ENCODE measurements at places on chromosomes 16 and 17.

DNA sequence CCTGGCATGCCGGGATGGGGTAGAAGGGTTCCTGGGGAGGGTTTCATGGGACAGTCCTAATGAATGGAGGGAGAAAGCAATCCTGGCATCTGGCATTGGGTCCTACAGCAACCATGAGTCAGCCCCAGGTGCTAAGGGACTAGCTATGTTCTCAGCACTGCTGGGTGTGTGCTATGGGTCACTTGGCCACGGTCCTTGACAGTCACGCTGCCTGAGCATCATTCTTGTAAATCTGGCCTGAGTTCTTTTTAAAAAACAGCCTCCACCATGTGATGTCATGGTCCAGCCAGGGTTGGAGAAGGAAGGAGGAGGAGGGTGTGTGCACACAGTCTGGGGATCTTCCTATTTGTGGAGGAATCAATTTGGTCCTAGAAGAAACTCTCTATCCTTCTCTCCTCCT is 6.2 kb upstream of the RAMP2 start:
- DNase-seq, result no peak

GRCh38 chr17:40431231-40431602 is 12.0 kb upstream of the IGFBP4 start:
- no peak for DNase-seq

DNA sequence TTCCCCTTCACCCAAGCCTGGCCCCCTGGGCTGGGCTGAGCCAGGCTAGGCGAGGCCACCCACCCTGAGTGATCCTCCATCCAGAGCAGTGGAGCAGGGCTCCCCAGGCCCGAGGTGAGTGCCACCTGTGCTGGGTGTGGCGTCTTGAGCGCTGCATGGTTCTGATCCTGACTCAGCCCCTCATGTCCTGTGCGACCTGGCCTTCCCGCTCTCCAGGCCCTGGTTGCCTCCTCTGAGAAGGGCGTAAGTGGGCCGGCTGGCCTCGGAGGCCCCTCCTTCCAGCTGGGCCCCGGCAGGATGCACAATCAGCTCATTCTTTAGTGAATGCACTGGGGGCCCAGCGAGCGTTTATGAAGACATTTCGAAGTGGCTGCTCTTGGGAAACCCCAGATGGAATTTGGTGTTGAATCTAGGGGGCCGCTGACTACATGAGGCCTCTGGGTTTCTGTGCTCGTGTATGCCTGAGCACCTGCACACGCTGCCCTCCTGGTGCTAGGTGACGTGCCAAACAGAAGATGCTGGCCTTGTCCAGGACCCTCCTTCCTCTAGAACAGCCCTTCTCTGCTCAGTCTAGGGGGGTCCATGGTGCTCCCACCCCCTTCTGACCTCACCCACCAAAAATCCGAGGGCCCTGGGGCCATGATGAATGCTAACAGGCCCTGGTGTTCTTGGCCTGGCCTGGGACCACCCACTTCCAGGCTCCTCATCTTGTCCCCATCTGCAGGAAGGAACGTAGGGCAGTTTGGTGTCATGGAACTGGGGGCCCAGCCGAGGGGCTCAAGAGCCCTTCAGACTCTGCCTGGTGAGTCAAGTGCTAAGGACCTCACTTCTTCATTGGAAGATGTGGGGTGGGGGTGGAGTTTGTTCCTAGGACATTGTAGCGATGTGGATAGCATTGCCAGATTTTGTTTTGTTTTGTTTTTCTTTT is 3.6 kb upstream of the TMEM92 start:
- DNase-seq, result no peak

GRCh38 chr16:85460252-85461021 is 152.7 kb upstream of the GSE1 start:
- DNase-seq, result no peak

GRCh38 chr16:23966597-23967394 is 131.0 kb downstream of the PRKCB start:
- no peak for DNase-seq

DNA sequence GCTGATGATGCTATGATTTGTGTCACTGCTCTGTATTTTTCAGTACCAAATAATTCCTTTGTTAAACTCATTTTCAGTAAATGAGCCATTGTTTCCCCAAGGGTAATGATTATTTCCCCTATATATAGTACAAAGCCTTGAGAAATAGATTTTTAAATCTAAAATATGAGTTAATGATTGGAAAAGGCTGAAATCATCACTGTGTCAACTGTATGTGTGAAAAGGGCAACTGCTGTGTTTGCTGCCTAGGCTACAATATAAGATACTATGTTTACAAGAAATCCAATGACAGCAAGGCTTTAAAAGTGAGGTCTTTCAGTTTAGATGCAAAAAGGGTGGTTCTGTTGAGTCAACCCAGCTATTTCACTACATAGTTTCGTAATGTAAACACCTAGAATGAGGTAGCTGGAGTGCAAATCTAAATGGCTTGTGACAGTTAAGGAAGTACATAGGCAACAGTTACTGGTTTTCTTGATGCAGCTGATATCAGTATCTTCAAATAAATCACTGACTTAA is 15.3 kb downstream of the NLK start:
- DNase-seq, result no peak

DNA sequence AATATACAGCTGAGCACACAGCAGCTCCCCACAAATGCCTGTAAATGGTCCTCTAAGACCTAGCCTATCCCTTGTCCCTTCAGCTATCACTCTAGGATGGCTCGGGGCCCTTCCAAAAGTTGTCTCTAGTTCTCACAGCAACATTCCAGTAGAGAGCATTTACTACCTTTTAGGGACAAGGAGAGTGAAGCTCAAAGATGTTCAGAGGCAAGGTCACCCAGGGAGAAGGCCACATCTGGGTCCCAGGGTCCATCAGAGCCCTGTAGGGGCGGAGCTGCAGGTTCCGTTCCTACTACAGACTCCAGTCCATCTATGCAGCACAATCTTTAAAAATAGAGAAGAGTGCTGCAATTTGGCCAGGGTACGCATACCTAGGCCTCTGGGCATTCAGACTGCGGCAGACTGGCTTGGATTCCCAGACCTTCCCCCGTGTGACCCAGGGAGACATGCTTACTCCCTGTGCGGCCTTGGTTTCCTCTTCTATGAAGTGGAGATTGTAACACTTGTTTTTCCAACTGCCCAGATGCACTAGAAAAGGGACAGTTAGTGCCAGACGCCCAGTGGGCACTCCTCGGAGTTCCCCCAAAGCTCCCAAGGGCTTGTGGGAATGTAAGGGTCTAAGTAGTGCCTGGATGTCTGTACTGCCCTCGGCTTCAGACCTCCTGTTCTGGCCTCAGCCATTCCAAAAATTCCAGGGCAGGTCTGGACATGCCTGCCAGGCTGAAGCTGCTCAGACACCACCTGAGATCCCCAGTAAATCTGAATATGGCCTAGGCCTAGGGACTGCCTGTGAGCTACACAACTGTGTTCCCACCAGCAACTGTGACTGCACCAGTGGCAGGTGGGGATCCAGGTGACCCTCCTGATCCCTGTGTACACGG is 2.5 kb downstream of the SLC12A4 start:
- no peak for DNase-seq

DNA sequence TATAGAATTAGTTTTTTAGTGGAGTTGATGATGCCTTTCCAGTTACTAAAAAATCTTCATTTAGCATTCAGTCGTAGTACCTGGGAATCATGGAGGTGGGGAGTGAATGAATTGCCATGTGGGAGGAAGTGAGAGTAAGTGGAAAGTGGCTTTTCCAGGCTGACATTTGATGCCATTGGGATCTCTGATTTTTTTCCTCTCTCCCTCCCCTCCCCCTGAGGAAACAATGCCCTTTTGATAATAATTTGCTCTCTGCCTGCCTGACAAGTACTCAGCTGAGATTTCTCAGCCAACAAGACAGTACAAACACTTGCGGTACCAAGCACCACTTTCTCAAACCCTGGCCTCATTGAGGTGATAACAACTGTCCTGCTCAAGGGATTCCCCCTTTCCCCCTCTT is 2.2 kb downstream of the UBE2Z start:
- DNase-seq, result no peak

DNA sequence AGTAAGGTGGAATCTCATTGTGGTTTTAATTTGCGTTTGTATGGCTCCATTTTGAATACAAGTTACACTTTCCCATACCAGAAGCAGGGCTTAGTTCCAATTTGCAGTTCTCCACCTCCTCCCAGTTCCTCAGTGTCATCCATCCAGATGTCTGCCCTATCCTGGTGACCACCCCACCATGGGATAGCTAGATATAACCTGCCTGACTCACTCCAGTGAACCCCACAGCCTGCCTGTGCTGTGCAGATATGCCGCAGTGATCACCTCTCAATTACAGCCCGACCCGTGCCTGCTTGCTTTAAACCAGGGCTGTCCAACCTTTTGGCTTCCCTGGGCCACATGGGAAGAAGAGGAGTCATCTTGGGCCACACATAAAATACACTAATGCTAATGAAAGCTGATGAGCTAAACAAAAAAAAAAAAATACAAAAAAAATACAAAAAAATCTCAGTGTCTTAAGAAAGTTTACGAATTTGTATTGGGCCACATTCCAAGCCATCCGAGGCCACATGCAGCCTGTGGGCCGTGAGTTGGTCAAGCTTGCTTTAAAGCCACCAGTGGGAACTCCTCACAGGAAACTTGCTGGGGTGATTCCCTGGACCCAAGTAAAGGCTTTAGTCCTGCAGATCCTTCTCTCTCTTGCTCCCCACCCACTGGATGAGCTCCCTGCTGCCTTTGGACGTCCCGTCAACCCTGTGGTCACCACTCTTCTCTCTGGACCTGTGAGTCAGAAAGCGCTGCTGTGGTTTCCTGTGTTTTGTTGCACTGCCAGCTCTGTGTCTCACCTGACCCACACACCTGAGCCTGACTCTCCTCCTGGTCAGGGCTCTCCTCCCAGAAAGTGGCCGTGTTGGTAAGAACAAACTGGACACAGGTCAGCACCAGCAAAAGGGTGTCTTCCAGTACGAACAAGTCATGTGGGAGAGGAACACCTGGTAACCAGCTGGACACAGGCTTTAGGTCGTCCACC is 83.0 kb downstream of the EMP2 start:
- DNase-seq, result no peak

DNA sequence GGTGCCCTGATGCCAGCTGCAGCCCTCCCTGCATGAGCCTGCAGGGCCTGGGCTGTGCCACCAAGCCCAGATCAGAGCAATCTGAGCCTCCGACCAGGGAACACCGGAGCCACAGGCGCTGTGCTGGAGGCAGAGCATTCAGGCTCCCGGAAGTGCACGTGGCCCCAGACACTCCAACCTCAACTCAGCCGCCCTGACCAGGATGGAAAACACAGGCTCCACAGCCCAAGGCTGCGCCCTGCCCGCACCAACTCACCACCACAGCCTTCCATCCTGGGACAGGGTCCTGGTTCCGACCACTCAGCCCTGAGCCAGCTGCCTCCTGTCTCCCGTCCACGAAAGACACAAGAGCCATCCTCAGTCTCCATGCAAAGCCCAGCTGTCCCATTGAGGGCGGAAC is 18.5 kb downstream of the LMF1 start:
- DNase-seq, result no peak

- DNase-seq, result no peak
Observed at GRCh38 chr17:41163828-41164227, 3.3 kb upstream of the KRTAP4-4 start.

- DNase-seq, result no peak
Observed at GRCh38 chr17:18958611-18959010, 6.6 kb downstream of the SLC5A10 start.

All from vagina (tissue), 2 donors.